ENCODE measurements at places on chromosomes 1 and 21. TPM values are rescaled to one million over a fixed set of nuclear protein-coding genes. Genes with fewer than 3 reads are reported as not detected.

DNA sequence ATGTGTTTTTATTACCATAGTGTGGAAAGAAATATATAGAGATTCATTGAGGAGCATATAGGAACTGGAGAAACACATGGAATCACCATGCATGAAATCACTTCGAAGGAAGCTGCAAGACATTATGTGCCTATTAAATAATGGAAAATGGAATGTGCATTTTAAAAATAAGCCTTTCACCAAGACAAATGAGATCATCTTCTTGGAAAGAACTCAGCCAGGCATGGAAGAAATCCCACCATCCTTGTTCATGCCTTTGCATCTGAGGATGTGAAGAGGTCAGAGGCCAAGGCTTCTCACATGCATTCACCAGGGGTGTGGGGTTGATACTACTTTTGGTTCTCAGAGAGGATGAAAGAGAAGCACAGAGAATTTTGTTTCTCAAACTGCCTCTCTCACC lies 50.0 kb downstream of the C1orf198 start:
- DNase-seq = no peak

DNA sequence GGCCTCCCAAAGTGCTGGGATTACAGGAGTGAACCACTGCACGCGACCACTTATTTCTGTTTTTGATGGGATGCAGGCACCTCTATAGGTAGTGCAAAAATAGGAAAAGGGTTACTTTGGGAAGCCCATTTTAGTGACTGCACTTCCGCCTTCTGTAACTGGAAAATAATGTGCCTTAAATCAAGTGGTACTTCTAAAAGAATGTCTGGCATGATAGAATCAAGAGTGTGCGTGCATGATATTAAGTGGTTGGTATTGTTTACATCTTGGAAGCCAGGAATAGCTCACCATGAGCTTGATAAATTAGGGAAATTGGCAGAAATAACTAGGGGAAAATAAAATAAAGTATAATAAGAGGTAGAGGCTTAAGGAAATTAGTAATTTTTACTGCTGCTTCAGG lies 1067.0 kb downstream of the ADGRL2 start:
- DNase-seq = no peak

GRCh38 chr1:9389968-9390367 lies 97.3 kb downstream of the SPSB1 start:
- no peak for DNase-seq

- no peak for DNase-seq
Observed at GRCh38 chr1:12048372-12048771, 14.7 kb upstream of the TNFRSF8 start.

FCRL5 gene
- 3.2 TPM for total RNA-seq

SPAG17 gene
- not detected for total RNA-seq

DNA sequence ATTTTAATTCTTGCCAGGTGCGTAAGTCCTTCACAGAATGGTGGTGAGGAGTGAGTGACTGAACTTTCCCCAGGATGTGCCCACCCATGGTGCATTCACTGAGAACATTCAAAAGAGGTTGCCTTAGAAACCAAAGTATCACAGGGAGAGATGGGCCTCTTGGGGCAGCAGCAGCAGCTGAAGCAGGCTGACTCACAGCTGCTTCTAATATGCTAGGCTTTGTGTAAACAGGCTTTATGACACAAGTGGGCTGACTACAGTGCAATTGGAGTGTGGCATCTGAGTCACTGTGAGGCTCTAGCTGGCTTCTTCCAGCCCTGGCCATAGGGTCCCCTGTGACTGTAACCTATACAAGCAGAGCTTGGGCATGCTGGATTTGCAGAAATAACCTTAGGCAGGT lies 12.6 kb downstream of the PIGP start:
- no peak for DNase-seq

All from T-helper 17 cell (primary cell).